RWPE2 (cell line): ENCODE measurements at places on chromosomes 4 and X.
A peak's percentile ranks its signal among the peaks of the same experiment; 100 is the strongest.

DNA sequence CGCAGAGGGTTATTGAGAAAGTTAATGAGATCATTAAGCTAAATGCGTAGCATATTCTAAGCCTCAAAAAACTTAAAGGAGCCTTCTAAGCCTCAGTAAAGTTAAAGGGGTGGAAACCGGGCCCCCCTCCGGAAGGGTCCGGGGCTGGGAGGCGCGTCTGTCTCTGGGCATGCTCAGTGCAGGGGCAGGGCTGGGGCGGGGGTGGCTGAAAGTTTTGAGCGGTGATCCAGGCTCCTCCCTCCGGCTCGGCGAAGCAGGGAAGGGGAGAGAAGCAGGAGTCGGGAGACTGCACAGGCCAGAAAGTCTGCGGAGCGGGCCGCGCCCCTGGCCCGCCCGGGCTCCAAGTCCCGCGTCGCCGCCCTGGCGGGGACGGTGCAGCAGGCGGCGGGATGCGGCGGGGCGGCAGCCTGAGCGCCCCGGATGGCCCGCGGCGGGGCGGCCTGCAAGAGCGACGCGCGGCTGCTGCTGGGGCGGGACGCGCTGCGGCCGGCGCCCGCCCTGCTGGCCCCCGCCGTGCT is at the start of gene EVC:
EVC (plus strand) TSS at position 241 of the 518 bp plus-strand sequence; CDS start at position 421, 180 bp downstream.
- peaks cover 18% of the 10 kb centered on the region for H3K4me1 ChIP-seq
- H3K4me3 ChIP-seq = peak within 1 kb of the TSS; percentile 62
- peak within 1 kb of the TSS; percentile 62 for H3K27ac ChIP-seq
- peaks cover 14% of the 10 kb centered on the region for H3K36me3 ChIP-seq

DNA sequence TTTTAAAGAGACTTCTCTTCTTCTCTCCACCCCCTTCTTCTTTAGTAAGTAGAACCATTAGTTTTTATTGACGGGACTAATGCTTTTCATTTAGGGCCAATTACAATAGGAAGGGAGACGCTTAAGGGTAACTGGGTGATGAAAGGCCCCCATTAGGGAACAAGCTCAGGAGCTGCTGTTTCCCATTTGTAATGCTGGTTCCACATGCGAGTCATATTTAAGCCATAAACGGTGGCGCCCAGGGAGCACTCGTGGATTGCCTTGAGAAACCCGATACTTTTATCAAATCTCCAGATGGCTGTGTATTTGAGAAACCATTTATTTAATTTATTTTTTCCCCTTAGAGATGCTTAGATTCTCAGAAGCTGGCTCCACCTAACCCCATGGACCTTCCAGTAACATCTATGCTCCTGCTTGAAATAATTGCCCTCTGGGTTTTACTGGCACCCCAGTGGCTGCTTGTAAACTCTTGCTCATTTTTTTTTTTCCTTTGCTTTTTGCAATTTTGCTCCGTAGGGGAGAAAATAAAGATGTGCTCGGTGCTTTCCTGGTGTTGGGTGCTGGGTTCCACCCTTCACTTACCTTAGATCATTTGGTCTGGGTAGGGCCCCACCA is 124.2 kb upstream of the MSX1 start:
- DNase-seq = no peak
- no peak overlapping the region for H3K4me3 ChIP-seq
- no peaks in the 10 kb centered on the region for H3K4me1 ChIP-seq
- H3K27me3 ChIP-seq = no peaks in the 10 kb centered on the region
- H3K27ac ChIP-seq = no peak overlapping the region

GRCh38 chr4:48329976-48330375 is 11.4 kb upstream of the SLAIN2 start:
- DNase-seq = no peak
- H3K27me3 ChIP-seq = no peaks in the 10 kb centered on the region
- H3K27ac ChIP-seq = peak overlapping the region; percentile 58
- H3K4me1 ChIP-seq = peaks cover 53% of the 10 kb centered on the region
- H3K4me3 ChIP-seq = no peak overlapping the region

GRCh38 chr4:6107886-6108285 is 89.7 kb upstream of the C4orf50 start:
- no peaks in the 10 kb centered on the region for H3K36me3 ChIP-seq
- DNase-seq = no peak
- H3K4me1 ChIP-seq = no peaks in the 10 kb centered on the region
- no peak overlapping the region for H3K4me3 ChIP-seq

- no peak overlapping the region for H3K27ac ChIP-seq
- H3K27me3 ChIP-seq = no peaks in the 10 kb centered on the region
- H3K36me3 ChIP-seq = no peaks in the 10 kb centered on the region
- no peak for DNase-seq
- H3K4me1 ChIP-seq = no peaks in the 10 kb centered on the region
- H3K4me3 ChIP-seq = no peak overlapping the region
Measured at GRCh38 chrX:13852001-13852695, 35.3 kb upstream of the GPM6B start.

GRCh38 chrX:11770320-11770719 is 12.3 kb downstream of the MSL3 start:
- H3K4me1 ChIP-seq = no peaks in the 10 kb centered on the region
- no peak overlapping the region for H3K4me3 ChIP-seq
- H3K27me3 ChIP-seq = no peaks in the 10 kb centered on the region
- no peaks in the 10 kb centered on the region for H3K36me3 ChIP-seq
- no peak overlapping the region for H3K27ac ChIP-seq

DNA sequence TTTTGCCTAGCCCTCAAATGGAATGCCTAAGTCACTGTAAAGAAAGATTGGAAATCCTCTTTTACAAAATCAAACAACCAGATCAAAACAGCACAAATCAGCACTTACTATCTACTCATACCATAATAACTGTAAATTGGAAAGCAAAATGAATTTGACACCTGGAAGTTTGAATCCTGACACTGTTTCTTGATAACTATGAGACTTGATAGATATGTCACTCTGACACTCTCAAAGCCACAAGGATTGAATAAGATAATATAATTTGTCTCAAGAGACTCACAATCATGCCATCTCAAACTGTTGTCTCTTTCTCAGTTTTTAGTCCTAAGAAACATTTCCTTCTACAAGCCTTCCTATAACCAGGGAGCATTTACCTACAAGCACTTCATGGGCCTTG is 302.6 kb upstream of the DIAPH2 start:
- H3K27ac ChIP-seq = no peak overlapping the region
- no peaks in the 10 kb centered on the region for H3K27me3 ChIP-seq
- H3K4me3 ChIP-seq = no peak overlapping the region

GRCh38 chr4:161002386-161002785 is 1161.4 kb downstream of the FSTL5 start:
- H3K4me1 ChIP-seq = no peaks in the 10 kb centered on the region
- DNase-seq = no peak
- H3K27me3 ChIP-seq = no peaks in the 10 kb centered on the region
- no peak overlapping the region for H3K27ac ChIP-seq
- no peaks in the 10 kb centered on the region for H3K36me3 ChIP-seq
- H3K4me3 ChIP-seq = no peak overlapping the region

GRCh38 chr4:54767376-54767775 is 109.6 kb downstream of the KIT start:
- H3K27me3 ChIP-seq = peaks cover 6% of the 10 kb centered on the region
- no peak for DNase-seq
- no peak overlapping the region for H3K27ac ChIP-seq
- no peaks in the 10 kb centered on the region for H3K36me3 ChIP-seq
- H3K4me1 ChIP-seq = no peaks in the 10 kb centered on the region
